A549 treated with CpdA at 1 μM for 4 hours (cell line): ENCODE measurements at places on chromosomes 13 and 19. TPM values are rescaled to one million over a fixed set of nuclear protein-coding genes. Genes with fewer than 3 reads are reported as not detected.

PPM1N gene
- total RNA-seq, result 6.5 to 8.5 TPM (median 7.4 TPM) in 5 replicates

GAPDHS gene
- total RNA-seq, result not detected in 5 replicates

ZNF329 gene
- total RNA-seq, result 2.6 to 3.4 TPM (median 3.1 TPM) in 5 replicates

IQCN gene
- 0.31 to 0.59 TPM (median 0.39 TPM) in 5 replicates for total RNA-seq

IGFLR1 gene
- total RNA-seq, result 9.3 to 12.6 TPM (median 11.0 TPM) in 5 replicates
